ENCODE measurements at places on chromosomes 13 and 19.

GRCh38 chr13:20064128-20064527, 96.7 kb downstream of the GJA3 start:
- DNase-seq, result no peak

DNA sequence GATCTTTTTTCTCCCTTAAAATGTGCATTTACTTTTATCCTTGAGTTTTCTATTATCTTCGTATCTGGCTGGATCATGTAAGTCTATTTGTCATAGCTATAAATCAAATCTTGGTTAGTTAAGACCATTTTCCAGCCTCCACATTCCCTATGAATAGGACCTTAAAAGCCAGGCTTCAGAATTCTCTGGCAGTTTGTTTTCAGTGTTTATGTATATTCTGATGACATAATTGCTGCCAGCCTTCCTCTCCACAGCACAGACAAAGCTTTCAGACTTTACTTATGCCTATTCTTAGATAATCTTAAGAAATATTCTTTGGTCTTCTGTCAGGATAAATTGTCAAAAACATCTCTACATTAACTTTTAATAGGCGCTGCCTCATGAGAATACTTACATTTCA, 870.8 kb upstream of the SPRY2 start:
- no peak for DNase-seq

- DNase-seq, result no peak
Observed at GRCh38 chr19:441213-441836, 19.5 kb downstream of the SHC2 start.

GRCh38 chr19:10690341-10690781, 10.9 kb upstream of the QTRT1 start:
- DNase-seq, result no peak

- no peak for DNase-seq
Observed at GRCh38 chr13:66501181-66501580, 729.0 kb downstream of the PCDH9 start.

DNA sequence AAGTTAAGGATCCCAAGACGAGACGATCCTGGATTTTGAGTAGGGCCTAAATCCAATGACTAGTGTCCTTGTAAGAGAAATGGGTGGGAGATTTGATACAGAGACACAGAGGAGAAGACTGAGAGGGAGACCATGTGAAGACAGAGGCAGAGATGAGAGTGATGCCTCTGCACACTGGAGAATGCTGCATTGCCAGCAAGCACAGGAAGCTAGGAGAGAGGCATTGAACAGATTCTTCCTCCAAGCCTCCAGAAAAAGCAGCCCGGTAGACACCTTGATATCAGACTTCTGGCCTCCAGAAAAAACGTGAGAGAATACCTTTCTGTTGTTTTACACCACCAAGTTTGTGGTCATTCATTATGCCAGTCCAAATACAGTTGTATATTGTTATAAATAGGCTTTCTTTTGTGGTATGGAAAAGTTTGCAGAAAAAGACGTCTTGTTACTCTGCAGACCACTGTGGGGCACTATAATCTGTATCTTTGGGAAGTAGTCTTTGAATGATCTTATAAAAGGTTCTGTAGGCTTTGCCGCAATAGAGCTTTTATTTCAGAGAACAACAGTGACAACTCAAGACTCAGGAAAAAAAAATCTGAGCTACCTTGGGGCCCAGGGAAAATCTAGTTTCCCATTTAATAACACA, 17.9 kb upstream of the RFC3 start:
- no peak for DNase-seq

DNA sequence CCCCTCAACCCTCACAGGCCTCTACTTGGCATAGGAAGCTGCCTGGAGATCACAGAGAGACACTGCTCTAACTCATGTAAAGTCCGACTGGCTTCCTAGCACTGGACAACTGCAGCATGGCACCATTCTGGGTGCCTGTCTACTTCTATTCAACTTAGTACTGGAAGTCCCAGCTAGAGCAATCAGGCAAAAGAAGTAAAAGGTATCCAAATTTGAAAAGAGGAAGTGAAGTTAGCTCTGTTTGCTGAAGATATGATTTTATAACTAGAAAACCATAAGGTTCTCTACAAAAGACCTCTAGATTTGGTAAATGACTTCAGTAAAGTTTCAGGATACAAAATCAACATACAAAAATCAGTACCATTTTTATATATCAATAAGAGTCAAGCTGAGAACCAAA, 1017.6 kb downstream of the PCDH9 start:
- no peak for DNase-seq

- peak; percentile 76 for DNase-seq
Observed at GRCh38 chr19:18594096-18594823, 5.7 kb downstream of the REX1BD start.

- DNase-seq, result no peak
Observed at GRCh38 chr13:108963846-108964600, 334.6 kb downstream of the MYO16 start.

DNA sequence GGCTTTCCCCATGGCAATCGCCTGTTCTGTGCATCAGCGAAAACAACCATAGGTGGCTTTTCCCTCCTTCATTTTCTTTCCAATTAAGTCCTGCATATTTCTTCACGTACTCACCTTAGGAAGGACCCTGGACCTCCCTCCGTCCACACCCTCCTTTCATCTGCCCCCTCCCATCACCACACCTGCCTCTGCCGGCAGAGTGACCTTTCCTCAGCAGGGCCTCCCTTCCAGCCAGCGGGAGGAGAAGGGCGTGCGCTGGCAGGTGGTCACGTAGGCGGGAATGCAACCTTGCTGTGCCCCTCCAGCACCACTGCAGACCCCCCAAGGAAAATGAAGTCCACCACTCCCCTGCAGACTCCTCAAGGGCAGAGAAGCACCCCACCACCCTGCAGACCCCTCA, 61.1 kb downstream of the GSX1 start:
- DNase-seq, result no peak

GRCh38 chr13:86438034-86438433, 638.8 kb upstream of the SLITRK6 start:
- DNase-seq, result no peak

DNA sequence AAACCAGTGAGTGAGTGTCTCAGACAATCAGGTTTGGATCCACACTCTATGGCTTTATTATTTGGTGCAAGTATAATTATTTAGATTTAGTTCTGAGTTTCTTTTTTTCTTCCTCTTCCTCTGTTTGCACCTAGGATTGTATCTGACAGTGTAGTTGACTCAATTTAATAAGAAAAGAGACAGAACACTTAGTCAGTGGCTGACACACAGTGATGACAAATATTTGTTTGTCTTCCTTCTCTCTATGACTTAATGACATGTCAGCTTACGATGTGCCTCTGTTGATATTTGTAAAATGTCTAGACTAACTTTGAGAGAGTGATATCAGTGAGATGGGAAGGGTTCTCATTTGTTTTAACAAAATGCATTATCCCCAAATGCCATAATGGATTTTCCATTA, 129.5 kb upstream of the SLC10A2 start:
- DNase-seq, result no peak

GRCh38 chr13:25171517-25172302, at the start of gene AMER2:
Gene AMER2 (minus strand): TSS chr13:25172288. CDS start chr13:25171619, 669 bp downstream.
- no peak for DNase-seq

- DNase-seq, result no peak
Observed at GRCh38 chr19:16272945-16273344, 51.7 kb upstream of the KLF2 start.

- DNase-seq, result no peak
Observed at GRCh38 chr19:10858204-10858828, 10.1 kb downstream of the C19orf38 start.

- DNase-seq, result no peak
Observed at GRCh38 chr13:52187029-52187423, 27.6 kb upstream of the NEK3 start.

- no peak for DNase-seq
Observed at GRCh38 chr13:99976575-99976974, 5.0 kb upstream of the ZIC5 start.

All from lower lobe of right lung (tissue), 2 donors.